Hepatic stellate cell (primary cell): ENCODE measurements at places on chromosomes 2 and 18.

DNA sequence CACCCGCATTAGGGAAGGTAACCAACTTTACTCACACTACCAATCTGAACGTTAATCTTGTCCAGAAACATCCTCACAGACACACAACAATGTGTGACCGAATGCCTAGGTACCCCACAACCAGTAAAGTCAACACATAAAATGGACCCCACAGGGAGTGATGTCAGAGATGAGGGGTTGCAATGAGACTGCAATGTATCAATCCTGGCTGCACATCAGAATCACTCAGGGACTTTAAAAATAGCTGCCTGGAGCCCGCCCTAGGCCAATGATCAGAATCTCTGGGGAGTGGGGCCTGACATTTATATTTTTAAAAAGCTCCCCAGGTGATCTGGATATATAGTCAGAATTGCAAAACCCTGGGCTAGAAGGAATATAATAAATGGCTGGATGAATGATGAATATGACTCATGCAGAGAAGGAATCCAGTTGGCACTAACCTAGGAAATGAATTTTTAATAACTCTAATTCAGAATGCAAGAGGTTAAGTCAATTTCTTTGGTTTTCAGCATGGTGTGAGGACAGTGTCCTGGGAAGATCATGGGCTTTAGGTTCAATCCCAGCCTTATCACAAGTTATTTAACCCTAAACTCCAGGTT is 92.8 kb downstream of the COLEC12 start:
- DNase-seq: no peak

- DNase-seq: peak; percentile 4
Observed at GRCh38 chr2:201500534-201500933, 49.0 kb downstream of the STRADB start.

GRCh38 chr2:218729640-218730039 is 19.0 kb downstream of the TTLL4 start:
- DNase-seq: no peak

- no peak for DNase-seq
Observed at GRCh38 chr2:71637168-71637567, 183.8 kb downstream of the DYSF start.

DNA sequence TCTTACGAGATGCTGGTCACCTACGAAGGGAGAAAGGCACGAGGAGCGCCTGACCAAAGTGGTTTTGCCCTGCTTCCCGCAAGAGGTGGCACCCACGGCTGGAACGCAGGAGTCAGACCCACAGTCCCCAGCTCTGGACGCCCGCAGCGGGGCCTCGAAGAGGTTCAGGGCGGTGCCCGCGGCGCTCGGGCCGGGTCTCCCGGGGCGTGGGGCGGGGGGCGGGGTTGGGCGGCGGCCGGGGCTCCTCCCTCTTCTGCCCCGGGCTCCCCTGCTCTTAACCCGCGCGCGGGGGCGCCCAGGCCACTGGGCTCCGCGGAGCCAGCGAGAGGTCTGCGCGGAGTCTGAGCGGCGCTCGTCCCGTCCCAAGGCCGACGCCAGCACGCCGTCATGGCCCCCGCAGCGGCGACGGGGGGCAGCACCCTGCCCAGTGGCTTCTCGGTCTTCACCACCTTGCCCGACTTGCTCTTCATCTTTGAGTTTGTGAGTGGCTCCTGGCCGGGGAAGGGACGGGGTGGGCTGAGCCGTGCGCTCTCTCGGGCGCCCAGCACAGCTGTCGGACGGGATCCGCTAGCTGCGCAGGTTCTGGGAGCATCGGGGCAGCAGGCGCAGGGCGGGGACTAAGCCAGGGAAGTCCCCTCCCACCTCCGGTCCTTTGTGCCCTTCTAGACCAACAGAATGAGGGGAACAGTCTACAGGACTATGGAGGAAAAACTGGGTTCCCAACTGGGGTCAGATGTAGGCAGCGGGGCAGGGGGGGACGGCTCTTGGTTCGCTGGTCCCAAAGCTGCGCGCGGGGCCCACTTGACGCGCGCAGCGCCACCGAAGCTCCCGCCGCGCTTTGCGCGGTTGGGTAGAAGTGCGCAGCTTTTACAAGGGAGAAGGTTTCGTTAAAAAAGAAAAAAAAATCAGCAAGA is at the start of gene MAL:
Gene MAL (plus strand): TSS at position 303 of the 914 bp plus-strand sequence. CDS start 85 bp downstream, at position 388.
- no peak for DNase-seq

- no peak for DNase-seq
Observed at GRCh38 chr2:212409560-212409959, 129.0 kb downstream of the ERBB4 start.

DNA sequence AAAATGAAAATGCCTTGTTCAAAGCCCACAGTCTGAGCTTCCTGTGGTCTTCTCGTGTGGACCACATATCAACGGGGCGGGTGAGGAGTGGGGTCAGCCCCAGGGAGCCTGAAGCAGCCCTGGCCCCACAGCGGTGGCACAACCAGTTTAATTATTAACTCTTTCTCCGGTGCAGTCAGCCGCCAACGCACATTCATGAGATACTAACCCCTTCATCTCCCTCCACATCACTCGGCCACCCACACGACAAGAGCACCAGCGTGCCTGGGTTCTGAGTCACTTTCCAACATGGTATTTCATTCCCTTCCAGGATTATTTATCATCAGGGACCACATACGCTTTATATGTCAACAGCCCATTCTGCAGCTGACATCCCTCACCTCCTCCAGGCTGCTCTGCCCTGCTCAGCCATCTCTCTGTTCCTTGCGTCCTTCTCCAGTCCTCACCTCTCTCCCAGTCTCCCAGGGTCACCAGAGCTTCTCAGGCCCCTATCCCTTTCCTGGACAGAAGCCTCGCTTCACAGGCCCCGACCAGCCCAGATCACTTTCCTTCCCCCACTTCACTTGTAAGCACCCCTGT is 48.0 kb upstream of the ID2 start:
- DNase-seq: peak; percentile 91

- no peak for DNase-seq
Observed at GRCh38 chr18:8695932-8696517, 9.3 kb upstream of the MTCL1 start.

GRCh38 chr2:96537066-96537733 is 648 bp downstream of the ARID5A start:
- DNase-seq: no peak

- DNase-seq: no peak
Observed at GRCh38 chr18:3508576-3509549, 58.9 kb downstream of the TGIF1 start.

GRCh38 chr2:10027660-10028330 is 15.6 kb upstream of the KLF11 start:
- no peak for DNase-seq

DNA sequence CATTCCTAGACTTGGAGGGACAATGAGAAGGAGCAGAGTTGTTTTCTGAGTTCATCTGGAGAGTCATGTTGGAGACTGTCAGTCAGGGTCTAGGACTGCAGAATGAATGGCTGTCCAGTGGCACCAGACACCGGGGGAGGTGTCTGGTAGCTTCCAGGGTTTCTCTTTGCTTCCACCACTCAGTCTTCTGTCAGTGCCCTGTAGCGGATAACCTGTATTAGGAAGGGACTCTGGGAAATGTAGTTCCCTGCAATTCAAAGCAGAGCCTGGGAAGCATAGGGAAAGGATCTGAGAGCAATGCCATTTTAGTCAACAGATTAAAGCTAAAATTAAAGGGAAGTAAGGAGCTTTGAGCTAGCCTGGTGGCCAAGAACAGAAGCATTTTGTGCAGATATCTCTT is 257.9 kb downstream of the THSD7B start:
- no peak for DNase-seq

GRCh38 chr2:48467637-48468036 is 62.3 kb upstream of the STON1 start:
- DNase-seq: no peak

DNA sequence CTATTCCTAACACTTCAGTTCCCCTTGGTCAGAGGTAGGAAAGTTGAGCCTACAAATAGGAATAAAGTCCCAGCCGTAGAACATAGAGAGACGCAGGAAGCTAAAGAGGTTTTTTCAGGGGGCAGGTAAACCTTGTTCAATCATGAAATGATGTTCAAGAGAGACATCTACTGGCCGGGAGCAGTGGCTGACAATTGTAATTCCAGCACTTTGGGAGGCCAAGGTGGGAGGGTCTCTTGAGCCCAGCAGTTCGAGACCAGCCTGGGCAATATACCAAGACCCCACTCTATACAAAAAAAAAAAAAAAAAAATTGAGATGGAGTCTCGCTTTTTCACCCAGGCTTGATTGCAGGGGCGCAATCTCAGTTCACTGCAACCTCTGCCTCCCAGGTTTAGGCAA is 66.7 kb upstream of the DNAJC10 start:
- peak; percentile 17 for DNase-seq

DNA sequence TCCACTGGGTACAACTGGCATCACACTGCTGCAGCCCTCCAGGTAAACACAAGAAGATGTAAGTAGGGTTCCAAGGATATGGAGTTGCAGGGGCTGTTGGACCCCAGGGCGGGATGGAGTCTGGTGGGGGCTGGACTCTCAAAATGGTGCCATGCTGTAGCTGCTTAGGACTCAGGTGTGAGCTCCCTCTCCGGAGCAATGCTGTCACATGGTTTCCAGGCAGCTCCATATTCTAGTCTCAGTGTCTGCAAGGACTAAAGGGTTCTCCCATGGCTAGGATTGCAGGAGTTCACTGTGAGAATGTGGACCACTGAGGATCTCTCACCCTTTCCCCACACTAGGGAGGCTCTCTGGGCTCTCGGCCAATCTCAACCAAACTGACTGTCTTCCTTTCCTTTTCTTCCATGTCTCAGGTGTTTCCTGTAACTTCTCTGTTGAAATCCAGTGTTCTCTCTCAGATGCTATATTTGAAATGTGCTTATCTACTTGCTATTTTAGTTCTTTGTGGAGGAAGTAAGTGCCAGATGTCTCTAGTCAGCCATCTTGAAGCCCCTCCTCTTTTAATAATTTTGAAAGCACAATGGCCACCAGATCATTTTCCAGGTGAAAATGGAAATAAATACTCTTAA is 57.6 kb downstream of the CCNT2 start:
- no peak for DNase-seq

- DNase-seq: no peak
Observed at GRCh38 chr2:228657807-228658402, 476.4 kb upstream of the SPHKAP start.

- no peak for DNase-seq
Observed at GRCh38 chr18:50666536-50666935, 106.6 kb downstream of the MAPK4 start.

DNA sequence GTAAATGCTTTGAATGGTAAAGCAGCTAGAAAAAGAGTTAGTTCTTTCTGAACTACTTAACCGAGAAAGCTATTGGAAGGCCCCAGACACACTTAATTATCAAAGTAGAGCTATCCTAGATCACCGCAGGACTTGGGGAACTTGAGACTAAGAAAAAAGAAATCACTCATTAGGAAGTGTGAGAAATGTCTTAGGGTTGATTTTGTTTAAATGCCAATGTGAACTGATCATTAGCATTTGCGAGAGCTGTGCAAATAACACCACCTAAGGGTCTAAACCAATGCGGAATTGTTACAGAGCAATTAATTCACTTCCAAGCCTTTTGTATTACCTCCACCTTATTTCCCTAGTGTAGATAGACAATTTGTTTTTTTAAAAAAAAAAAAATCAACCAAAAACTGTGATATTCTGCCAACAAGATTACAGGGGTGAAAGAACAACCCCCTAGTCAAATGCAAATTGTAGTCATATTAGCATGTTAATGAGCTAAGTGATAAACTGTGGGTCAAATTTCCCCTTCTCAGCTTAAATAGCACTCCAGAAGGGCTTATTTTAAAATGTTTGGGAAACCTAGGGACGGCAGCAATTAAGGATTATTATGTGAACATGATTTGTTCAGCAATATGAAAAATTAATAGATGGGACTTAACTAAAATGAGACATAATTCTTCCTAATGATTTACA is 246.2 kb upstream of the STON1 start:
- no peak for DNase-seq

DNA sequence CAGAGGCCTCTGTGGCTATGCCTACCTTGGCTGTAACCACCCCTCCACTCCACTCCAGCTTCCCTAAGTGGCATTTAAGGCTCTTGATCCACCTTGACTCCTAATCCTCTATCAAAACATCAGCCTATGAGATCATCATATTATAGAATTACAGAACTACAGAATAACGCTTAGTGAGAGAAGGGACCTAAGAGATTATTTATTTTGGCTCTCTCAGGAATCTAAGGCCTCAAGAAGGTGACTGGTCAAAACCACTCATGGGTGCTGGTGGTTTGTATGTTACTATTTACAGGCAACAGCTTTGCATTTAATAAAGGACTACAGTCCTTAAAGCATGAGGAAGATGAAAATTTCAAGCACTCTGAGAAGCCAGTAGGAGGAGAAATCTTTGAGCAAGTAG is 118.8 kb downstream of the FSHR start:
- no peak for DNase-seq

- DNase-seq: no peak
Observed at GRCh38 chr2:219544567-219544966, 739 bp downstream of the TMEM198 start.

DNA sequence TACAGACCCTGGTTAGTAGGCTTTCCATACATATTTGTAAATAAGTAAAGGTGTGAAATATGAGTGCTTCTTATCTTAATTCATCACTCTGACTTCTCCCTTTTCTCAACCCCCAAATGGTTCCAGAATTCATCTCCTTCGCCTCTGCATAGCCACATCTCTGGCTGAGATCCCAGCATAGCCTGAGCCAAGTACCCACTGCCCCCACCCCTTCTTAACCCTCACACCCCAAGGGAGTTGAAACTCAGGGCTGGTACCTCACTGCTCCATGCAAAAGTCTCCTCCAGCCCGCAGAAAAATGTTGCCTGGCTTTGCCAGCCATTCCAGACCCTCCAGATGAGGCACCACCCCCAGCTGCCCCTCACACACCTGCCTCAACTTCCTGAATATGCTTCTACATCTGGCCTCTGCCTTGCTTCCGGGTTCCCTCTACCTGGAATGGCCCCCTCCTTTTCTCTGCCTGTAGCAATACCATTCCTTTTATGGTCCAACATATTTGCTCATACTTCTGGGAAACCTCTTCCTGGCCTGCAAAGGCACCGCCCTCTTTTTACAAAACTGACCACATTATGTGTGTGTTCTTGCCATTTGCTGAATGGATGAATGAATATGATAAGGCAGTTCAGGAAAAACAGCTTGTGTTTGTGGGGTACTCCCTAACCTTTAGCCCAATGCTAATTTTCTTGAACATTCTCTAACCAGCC is 112.8 kb downstream of the CELF4 start:
- no peak for DNase-seq

GRCh38 chr2:30037016-30037415 is 109.8 kb upstream of the YPEL5 start:
- DNase-seq: no peak

GRCh38 chr18:6795307-6795706 is 65.8 kb downstream of the ARHGAP28 start:
- no peak for DNase-seq

- DNase-seq: no peak
Observed at GRCh38 chr18:8635087-8635486, 25.9 kb downstream of the RAB12 start.
